CD14-positive monocyte (primary cell): ENCODE measurements at places on chromosomes 12 and 14. TPM values are rescaled to one million over a fixed set of nuclear protein-coding genes. Genes with fewer than 3 reads are reported as not detected.

Gene CYP27B1
- polyA plus RNA-seq = not detected

Gene KIF5A
- 0.01 TPM in 1 of 2 replicates, not detected in the other for polyA plus RNA-seq

Gene UNG
- 0.95 and 1.1 TPM in 2 replicates for polyA plus RNA-seq

Gene RIMBP2
- not detected for polyA plus RNA-seq

Gene SPTB
- not detected in 2 replicates for polyA plus RNA-seq

Gene LYSET
- polyA plus RNA-seq = 36.9 TPM

Gene PTPRO
- 4.7 TPM for polyA plus RNA-seq

Gene TSHR
- polyA plus RNA-seq = not detected in 2 replicates

Gene PTCSC3
- polyA plus RNA-seq = not detected

Gene PLCZ1
- polyA plus RNA-seq = not detected in 2 replicates

Gene KLRC1
- not detected for polyA plus RNA-seq

Gene TRAF3
- 25.9 and 37.6 TPM in 2 replicates for polyA plus RNA-seq

Gene TROAP
- polyA plus RNA-seq = not detected

Gene KANSL2
- polyA plus RNA-seq = 9.2 and 20.3 TPM in 2 replicates

Gene PLEKHD1
- not detected for polyA plus RNA-seq

Gene TDRD9
- 4.3 and 12.1 TPM in 2 replicates for polyA plus RNA-seq

Gene TESPA1
- polyA plus RNA-seq = 0.23 and 0.25 TPM in 2 replicates

Gene GLS2
- not detected for polyA plus RNA-seq

Gene KLRC4
- not detected in 2 replicates for polyA plus RNA-seq

Gene POTEM
- polyA plus RNA-seq = not detected

Gene WSCD2
- not detected for polyA plus RNA-seq

Gene NAV3
- polyA plus RNA-seq = not detected

Gene SLC17A8
- polyA plus RNA-seq = not detected

Gene LBHD2
- not detected in 2 replicates for polyA plus RNA-seq

Gene AVPR1A
- polyA plus RNA-seq = not detected

Gene TPPP2
- not detected in 2 replicates for polyA plus RNA-seq

Gene NPFF
- 0.29 and 0.79 TPM in 2 replicates for polyA plus RNA-seq

Gene EML5
- polyA plus RNA-seq = not detected

Gene APOF
- not detected for polyA plus RNA-seq

Gene KICS2
- polyA plus RNA-seq = 3.6 and 5.5 TPM in 2 replicates

Gene SERPINA10
- not detected for polyA plus RNA-seq

Gene OXA1L
- polyA plus RNA-seq = 86.9 TPM

Gene COCH
- polyA plus RNA-seq = 2.0 TPM

Gene PRH2
- not detected for polyA plus RNA-seq

Gene PLEKHH1
- polyA plus RNA-seq = 0.11 and 0.23 TPM in 2 replicates

Gene KRT77
- polyA plus RNA-seq = not detected

Gene EMC9
- polyA plus RNA-seq = 6.4 and 8.9 TPM in 2 replicates

Gene SLC15A5
- not detected in 2 replicates for polyA plus RNA-seq

Gene KLRK1
- 1.3 TPM for polyA plus RNA-seq

Gene FLRT2
- polyA plus RNA-seq = 0.01 TPM in 1 of 2 replicates, not detected in the other

Gene TAS2R31
- polyA plus RNA-seq = not detected

Gene MANSC4
- not detected in 2 replicates for polyA plus RNA-seq

Gene KRT75
- not detected in 2 replicates for polyA plus RNA-seq

Gene USP15
- polyA plus RNA-seq = 180 TPM

Gene CD69
- 6.0 TPM for polyA plus RNA-seq
